ENCODE measurements at places on chromosomes 3 and 15.

DNA sequence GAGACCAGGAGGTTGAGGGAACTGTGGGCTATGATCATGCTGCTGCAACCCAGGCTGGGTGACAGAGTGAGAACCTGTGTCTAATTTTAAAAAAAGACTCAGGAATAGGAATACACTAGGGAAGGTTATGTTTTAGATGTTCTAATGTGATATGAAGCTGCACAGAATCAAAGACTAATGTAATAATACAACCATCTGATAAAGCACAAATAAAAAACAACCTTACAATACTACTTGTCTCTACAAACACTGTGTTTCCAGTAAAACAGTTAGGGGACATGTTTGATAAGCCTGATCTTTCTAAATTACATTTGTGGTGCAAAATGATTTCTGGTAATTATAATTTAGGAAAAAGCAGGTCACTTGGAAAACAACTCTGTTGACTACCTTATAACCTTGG lies 56.7 kb downstream of the RBMS3 start:
- DNase-seq: no peak

- DNase-seq: no peak
Observed at GRCh38 chr3:151467069-151467468, 6.2 kb upstream of the IGSF10 start.

DNA sequence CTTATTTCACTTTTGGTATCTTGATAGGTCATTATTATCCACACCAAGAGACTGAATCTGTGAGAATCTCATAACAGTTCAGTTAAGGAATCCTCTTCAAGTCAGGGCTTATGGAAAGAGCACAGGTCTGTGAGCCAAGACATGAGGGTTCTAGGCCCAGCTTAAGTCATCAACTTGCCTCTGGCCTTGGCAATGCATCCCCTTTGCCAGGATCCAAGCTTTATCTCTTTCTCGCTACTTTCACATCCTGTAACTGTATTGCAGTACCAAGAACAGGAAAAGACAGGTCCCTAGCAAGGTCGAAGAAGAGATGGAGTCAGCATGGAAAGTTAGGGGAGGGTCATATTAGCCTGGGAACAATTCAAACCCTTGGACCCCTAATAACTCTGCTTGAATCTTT lies 13.5 kb upstream of the APOD start:
- no peak for DNase-seq

GRCh38 chr3:161042023-161042501 lies 63.1 kb downstream of the B3GALNT1 start:
- no peak for DNase-seq

- DNase-seq: peak; percentile 44
Observed at GRCh38 chr3:16441371-16441875, 72.1 kb downstream of the RFTN1 start.

GRCh38 chr15:65306551-65306950 lies 2.1 kb downstream of the RNU5B-1 start:
- DNase-seq: no peak

- peak; percentile 78 for DNase-seq
Observed at GRCh38 chr3:66816090-66816761, 181.9 kb upstream of the KBTBD8 start.

DNA sequence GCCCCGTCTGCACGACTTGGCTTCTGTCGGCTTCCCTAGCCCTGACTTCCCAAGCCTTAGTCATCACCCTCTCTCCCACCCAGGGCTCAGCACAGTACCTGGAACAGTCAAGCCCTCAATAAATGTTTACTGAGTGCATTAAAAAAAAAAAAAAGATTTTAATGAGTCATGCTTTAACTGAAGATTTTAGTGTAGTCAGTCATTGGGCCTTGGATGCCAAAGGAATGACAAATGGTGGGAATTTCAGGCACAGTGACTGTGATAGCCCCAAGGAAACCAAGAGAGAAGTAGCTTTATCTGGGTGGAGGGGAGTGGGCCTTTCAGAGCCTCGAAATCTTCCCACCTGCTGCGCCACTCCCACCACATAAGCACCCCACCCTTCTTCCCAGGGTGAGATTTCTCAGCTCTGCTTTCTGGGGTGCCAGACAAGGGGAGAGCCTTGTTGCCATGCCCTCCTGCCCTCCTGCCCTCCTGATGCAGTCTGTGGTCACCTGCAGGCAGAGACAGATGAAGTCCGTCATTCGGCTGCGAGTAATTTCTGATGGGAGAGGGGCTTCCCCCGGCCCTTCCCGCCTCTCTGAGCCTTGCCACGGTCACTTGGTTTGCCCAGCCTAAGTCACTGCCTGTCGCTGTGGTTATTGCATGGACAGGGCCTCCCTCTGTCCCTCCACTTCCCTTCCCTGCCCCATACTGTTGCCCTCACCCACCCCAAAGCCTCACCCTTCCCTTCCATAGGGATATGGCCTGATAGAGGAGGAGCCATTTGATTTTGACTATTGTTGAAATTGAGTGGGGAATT lies 41.8 kb downstream of the SMAD3 start:
- DNase-seq: peak; percentile 100
